ENCODE measurements at places on chromosomes 7 and 10.
A peak's percentile ranks its signal among the peaks of the same experiment; 100 is the strongest.

DNA sequence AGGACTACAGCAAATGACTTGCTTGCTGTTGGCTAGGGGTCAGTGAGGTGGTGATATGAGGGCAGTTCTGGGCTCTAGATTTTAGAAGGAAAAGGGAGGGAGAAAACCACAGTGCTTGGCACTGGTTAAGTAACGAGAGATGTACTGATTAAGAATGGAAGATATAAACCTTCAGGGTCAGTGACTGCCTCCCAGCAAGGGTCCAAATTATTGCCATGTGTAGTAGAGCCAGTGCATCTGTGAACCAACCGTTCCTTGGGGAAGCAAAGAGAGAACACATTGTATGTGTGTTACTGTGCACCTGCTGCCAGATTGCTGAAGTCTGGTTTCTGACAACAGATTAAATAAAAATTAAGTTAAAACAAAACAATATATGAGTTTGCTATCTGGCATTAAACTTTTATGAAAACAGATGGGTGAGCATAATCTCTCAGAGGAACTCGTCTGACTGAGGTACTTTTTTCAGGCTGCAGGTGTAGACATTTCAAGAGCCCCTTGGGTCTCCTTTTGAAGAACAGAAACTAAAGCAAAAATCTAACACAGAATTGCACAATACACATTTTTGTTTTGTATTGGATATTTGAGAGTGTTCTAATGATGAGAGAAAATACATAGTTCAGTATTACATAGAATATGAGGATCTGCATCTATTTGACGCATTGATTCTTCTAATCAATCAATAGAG lies 1120.6 kb downstream of the SORCS3 start:
- DNase-seq = no peak

- peak; percentile 44 for DNase-seq
These were observed 14.0 kb upstream of the KPNA7 start for GRCh38 chr7:99221866-99222265.

DNA sequence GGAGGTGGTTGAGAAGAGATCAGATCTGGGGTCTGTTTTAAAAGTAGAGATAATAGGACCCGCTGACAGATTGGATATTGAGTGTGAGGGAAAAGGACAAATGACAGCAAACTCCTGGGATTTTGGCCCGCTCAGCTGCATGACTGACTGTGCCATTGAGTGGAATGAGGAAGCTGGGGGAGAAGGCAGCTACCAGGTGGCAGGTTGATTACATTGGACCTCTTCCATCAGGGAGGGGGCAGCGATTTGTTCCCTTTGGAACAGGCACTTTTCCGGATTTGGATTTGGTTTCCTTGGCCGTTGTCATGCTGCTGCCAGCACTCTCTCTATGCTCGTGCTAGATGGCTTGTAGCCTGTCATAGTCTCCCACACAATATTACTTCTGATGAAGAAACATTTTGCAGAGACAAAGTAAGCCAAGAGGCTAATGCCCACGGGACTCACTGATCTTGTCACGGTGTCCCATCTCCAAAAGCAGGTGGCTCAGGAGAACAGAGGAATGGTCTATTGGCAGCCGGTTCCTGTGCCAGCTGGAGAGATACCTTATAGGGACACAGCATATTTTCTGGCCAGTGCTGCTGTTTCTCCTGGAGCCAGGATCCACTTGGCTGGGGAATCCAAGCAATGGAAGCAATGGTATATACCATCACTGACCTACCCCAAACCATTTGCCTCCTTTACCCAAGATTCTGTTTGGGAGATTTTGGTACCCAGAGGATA lies 69.1 kb upstream of the WAC start:
- DNase-seq = no peak

DNA sequence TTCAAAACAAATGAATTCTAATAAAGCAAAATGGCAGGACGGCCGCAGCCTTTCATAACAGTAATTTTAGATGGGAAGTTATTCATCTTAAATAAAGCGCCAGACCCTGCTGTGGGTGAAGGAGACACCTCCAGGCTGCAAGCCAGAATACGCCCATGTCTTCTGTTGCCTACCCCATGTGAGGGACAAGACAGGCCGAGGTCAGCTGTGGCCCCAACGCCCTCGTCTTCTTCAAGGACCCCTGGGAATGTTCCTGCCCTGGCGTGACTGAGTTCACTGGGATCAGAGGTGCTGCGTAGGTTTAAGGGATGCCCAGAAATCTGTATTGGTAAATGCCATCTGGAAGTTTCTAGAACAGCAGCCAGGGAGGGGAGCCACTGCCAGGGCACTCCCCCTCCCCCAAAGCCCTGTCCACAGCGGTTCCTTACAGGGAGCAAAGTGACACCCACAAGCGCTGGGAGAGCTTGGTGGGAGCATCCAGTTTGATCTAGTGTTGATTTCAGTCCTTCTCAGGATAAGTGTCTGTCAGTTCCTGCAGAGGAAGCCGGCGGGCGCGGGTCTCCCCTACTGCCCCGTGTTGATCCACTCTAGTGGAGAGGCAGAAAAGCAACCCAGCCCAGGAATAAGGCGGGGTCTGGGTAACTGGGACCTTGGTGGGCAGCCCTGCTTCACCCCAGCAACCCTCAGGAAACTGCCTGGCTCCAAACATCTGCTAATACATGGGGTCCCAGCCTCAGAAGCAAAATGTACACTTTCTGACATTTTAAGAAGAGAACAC lies 20.6 kb downstream of the PAPOLB start:
- no peak for DNase-seq

- no peak for DNase-seq
These were observed 18.0 kb downstream of the MACC1 start for GRCh38 chr7:20199015-20199737.
